Esophagus muscularis mucosa (tissue), 4 donors: ENCODE measurements at places on chromosomes 12 and 14.

GRCh38 chr14:80862541-80862940 lies 79.0 kb downstream of the CEP128 start:
- DNase-seq, result no peak

GRCh38 chr12:91975891-91976290 lies 169.8 kb downstream of the BTG1 start:
- DNase-seq, result no peak

DNA sequence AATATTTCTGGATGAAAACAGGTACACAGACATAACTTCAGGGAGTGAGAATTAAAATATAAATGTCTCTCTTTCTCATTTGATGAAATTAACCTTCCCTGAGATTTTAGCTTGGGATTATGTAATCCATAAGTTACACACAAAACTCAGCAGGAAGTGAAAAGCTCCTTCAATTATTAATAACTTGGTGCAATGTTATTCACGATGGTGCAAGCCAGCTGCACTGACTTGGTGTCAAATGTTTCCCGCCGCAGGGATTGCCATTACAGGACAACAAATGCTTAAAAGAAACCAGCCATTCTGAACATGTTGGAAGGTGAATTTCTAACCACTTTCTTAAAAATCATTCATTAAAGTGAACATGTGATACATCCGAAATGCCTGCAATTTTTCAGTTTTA lies 250.4 kb downstream of the FOXN3 start:
- DNase-seq, result no peak

- no peak for DNase-seq
Observed at GRCh38 chr12:19194963-19195362, 65.4 kb downstream of the PLEKHA5 start.

- peak; percentile 55 for DNase-seq
Observed at GRCh38 chr12:106189341-106189740, 50.6 kb upstream of the NUAK1 start.

DNA sequence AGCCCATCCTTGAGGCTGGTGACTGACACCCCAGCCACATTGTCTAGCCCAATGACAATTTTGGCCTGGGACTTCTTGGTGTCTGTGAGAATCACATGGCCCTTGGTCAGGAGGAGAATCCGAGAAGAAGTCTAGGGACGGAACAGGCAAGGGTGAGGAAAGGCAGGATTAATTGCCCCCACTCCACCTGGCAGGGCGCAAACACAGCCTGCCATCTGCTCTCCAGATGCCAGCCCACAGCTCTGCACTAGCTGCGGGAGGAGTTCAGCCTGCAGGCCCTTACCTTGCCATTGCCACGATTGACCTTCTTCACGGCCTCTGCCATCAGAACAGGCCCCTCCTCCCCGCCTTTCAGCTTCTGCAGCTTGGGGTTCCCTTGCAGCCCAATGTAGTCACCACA lies 13.1 kb upstream of the TAC3 start:
- no peak for DNase-seq

DNA sequence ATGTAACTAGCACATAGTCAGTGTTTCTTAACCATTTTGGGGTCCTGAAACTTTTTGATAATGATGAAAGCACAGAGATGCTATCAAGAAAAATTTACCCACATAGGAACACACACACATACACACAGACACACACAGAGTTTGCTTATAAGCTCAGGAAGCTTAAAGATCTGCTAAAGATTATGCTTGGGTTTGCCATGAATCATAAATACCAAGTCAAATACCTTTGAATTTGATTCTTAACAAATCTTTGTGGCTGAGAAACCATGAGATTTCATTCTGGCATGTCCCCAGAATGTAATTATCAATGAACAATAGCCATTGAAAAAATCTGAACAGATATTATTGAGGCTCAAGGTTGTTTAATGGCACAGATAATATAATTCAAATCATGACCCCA lies 89.2 kb downstream of the NTS start:
- no peak for DNase-seq

DNA sequence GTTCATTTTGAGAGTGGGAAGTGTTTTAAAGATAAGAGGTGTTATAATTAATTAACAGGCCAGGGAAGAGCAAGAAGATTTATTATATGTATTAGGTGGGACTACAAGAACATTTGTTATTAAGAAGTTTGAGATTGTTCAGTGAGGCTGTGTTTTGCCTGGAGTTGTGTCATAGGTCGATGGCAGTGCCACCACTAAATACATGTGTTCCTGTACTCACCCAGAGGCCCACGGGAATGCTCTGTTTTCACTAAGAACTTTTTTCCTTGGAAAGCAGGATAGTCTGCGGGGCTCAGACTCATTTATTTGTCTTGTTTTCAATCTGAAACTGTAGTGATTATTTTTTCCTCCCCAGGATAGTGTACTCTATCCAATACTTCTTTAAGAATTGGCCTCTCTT lies 10.1 kb downstream of the IRAK3 start:
- no peak for DNase-seq
